ENCODE measurements at places on chromosomes 12 and 14.
A peak's percentile ranks its signal among the peaks of the same experiment; 100 is the strongest.

GRCh38 chr12:85441741-85442140 is 161.7 kb downstream of the ALX1 start:
- no peak for DNase-seq

DNA sequence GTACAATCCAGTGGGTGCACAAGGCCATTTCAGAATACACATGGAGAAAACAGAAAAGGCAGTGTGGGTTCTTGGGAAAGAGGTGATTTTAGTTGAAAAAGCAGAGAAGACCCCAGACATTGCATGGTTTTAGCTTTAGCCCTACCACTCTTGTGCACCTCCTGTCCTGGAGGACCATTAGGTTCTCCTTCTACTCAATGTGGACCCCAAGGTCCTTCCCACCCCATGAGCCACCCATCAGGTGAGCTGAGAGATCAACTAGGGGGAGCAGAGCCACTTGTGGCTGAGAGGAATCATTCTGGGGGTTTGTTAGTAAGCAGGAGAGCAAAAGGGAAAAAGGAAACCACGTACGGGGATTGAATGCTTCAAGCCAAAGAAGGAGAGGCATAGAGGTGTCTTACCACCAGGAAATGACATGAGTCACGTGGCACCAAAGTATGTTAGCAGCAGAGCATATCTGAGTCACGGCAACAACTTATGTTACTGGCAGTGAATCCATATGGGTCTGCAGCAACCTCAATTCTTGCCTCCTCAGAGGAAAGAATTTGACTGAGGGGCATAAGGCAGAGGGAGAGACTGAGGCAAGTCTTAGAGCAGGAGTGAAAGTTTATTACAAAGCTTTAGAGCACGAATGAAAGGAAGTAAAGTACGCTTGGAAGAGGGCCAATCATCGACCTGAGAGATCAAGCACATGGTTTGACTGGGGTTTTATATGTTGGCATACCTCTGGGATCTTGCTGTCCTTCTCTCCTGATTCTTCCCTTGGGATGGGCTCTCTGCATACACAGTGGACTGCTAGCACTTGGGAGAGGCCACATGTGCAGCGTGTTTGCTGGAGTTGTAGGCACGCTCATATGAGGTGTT is 73.9 kb downstream of the HSD17B6 start:
- DNase-seq = peak; percentile 34

- no peak for DNase-seq
Observed at GRCh38 chr12:128612150-128612850, 211.5 kb downstream of the SLC15A4 start.

GRCh38 chr14:76591266-76591665 is 170.0 kb upstream of the VASH1 start:
- no peak for DNase-seq

DNA sequence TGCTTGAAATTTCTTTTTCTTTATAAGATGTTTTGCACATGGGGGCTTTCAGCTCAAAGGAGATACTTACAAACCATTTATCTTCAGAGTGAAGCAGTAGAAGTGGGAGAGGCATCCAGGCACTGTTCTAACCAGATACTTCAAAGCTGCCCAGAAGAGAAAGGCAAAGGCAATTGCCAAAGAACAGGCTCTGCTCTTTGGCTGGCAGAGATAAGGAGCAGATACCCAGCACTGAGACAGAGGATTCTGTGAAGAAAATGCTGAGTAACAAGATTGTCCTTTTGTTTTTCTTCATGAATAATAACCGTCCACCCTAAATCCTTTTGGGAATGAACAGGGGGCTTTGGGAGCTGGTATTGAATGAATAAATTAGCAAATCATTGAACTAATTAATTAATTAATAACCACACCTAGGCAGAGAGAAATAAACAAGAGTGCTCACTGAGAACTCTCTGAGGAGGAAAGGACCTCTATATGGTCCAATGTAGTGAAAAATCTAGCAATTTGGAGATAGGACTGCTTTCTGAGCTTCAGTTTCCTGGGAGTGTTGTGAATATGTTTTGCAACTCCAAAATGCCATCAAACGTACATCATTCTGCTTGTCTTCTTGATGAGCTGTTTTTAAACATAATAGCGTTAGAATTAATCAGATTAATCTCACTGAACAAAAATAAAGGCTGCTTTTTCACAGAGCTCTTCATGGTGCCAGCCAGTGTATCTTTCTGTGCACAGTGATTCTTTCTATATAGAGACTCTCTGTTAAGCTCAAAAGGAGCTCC is 192.8 kb upstream of the AMIGO2 start:
- DNase-seq = no peak

DNA sequence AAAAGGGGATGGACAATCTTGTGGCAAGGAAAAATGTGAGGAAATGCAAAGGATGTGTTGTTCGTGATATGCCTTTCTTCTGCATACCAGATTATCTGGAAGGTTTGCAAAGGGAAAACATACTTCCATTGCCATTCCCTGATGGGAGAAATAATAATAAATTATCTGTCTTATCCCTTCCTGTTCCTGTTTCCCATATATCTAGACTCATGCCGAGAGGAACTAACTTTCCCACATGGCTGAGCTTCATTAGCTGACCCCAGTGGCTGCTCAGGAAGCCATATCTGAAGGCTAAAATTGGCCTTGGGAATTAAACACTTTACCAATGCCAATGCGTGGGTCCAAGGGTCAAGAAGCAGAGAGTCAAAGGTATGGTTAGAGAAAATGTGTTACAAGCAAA is 439.8 kb downstream of the MDGA2 start:
- no peak for DNase-seq

- DNase-seq = no peak
Observed at GRCh38 chr12:75528272-75528671, 16.9 kb upstream of the KRR1 start.

GRCh38 chr12:50325890-50326391 is 42.6 kb upstream of the LIMA1 start:
- DNase-seq = no peak

- no peak for DNase-seq
Observed at GRCh38 chr12:11656550-11656949, 7.1 kb downstream of the ETV6 start.

DNA sequence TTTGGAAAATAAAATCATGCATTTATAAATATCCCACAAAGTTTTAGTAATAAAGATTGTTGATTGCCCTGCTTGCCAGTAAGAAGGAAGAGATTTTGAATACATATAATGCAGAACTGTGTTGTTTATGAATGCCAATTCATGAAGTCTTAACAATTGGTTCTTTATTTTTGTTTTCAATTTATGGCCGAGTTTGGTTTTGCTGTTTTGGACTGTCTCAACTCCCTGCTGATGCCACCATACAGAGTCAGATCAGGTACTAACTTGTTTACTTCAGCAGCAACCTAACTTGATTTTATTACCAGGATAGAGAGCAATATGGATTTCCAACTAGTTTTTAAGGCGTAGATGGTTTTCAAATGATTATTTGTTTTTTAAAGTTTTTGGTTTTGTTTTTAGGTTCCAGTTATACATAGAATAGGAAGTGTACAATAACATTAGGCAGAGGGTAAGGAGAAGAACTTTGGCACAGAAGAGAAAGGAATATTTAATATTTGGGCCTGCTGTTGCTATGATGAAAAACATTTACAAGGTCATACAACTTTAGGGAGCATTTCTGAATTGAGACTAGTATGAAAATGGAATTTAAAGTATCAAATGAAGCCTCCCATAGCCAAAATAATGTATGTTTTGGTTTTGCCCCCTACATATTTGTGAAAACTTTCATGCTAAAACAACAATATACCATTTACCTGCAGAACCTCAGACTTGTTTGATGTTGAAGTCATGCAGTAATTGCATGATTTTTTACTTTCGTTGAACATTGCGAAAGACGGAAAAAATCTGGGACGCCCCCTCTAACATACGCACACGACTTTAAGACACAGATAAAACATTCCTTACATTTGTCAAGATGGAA is 904 bp upstream of the FAM177A1 start:
- DNase-seq = no peak

- no peak for DNase-seq
Observed at GRCh38 chr12:48765753-48766162, 23.1 kb downstream of the ADCY6 start.

- no peak for DNase-seq
Observed at GRCh38 chr12:19388131-19388549, 51.2 kb upstream of the AEBP2 start.

GRCh38 chr12:111196532-111196931 is 172.4 kb downstream of the PHETA1 start:
- DNase-seq = no peak

DNA sequence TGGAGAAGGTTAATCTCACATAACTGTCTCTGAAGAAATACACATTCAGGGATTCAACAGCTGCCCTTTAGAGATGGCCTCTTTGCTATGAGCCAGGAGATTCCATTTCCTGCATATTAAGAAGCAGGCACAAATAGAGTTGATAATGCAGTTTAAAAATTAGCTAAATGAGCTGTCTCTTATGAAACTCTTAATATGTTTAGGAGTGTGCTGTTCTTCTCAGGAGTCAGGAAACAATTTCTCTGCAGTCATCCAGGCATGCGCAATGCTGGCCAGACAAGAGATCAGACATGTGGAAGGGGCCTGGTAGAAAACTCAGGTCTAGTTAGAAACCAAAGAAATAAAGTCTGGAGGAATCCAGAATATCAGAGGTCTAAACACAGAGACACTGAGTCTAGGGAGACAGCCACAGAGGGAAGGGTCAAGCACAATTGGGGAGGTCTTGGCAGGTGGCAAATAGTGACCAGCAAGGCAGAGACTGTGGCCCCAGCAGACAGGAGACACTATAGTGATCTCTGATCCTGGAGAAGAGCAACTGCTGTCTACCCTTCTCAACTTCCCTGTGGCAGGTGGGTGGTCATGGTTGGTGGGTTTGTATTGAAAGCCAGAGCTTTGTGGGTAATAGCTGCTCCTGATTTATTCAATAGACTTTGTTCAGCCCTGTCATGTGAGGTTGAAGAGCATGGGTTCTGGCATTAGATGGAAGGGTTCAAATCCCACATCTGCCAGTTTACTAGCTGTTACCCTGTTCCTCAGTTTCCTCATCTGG is 185.8 kb upstream of the RMST start:
- DNase-seq = no peak

DNA sequence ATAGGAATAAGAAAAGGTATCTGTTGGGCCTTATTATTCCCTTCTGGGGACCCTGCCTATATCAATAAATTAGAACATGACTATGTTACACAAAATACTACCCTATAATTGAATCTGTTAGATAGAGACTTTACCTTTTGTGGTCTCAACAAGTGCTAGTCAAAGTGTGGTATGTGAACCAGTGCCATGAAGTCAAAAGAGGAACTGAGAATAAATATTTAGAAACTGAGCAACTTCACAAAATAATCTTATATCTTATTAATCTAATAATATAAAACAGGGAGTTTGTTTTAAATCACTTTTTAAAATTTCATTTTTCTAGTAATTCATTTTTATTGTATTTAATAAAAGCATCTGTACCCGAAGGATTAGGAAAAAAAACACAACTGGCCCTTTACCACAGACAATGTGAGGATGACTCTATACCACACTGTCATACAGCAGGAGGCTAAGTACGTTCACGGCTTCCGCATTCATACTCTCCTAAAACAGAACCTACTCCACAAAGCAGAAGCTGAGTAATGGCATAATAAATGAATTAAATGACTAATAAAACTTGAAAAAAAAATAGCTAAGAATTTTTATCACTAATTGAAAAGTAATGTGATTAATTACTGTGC is 42.1 kb downstream of the SEC23A start:
- DNase-seq = no peak

GRCh38 chr12:3607039-3607720 is 116.2 kb downstream of the PRMT8 start:
- no peak for DNase-seq

DNA sequence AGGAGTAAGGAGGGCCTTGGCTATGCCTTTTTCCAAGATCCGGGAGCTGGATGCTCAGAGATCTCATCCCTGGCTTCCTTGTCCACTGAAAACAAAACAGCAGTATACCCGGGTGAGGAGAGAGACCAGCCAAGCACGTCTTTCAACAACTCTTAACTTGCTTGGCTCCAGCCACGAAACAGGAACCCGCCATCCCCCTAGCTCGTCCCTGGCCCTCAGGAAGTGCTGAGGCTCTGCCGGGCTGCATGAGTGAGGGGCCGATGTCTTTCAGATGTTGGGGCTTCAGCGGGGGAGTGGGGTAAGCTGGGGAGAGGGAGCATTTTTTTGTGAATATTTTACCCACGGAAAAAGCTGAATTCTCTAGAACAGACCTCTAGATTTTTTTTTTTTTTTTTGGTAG is 231.1 kb downstream of the CACNA1C start:
- DNase-seq = no peak

- no peak for DNase-seq
Observed at GRCh38 chr14:100621806-100622205, 34.6 kb upstream of the BEGAIN start.

GRCh38 chr14:41623736-41624135 is 17.1 kb downstream of the LRFN5 start:
- no peak for DNase-seq

DNA sequence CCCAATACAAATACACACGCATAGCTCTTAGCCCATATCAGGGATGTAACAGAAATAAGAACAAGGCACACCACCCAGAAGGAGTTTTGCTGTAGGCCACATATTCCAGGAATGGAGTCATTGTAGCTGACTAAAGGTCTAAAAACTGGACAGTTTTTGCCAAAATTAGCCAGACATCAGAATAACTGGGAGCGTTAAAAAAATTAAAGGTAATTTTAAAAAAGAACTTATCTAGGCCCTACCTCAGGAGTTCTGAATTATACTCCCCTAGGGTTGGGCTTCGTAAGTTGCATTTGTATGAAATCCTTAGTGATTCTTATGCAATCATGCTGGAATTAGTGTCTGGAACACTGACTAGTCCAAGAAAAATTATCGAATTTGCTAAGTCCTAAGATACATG is 987.7 kb downstream of the GALC start:
- no peak for DNase-seq

DNA sequence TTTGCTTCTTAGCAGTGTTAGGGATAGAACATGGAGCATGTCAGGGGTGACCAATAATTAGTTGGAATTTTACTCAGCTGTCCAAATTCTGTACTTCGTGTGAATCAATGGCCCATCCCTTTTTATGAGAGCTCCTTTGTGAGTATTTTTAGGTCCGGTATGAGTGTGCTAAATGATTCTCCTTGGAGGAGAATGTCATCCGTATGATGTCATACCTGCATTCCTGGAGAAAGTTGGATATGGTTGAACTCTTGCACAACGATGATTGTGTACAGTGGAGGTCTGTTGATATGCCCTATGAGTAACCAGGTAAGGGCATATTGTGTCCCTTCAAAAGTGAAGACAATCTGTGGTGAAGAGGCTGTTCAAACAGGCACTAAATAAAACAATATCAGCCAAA is 400.8 kb downstream of the GXYLT1 start:
- DNase-seq = no peak

GRCh38 chr12:123065676-123066383 is 85.1 kb downstream of the PITPNM2 start:
- DNase-seq = no peak

GRCh38 chr14:100239211-100239839 is 381 bp downstream of the YY1 start:
- DNase-seq = no peak

DNA sequence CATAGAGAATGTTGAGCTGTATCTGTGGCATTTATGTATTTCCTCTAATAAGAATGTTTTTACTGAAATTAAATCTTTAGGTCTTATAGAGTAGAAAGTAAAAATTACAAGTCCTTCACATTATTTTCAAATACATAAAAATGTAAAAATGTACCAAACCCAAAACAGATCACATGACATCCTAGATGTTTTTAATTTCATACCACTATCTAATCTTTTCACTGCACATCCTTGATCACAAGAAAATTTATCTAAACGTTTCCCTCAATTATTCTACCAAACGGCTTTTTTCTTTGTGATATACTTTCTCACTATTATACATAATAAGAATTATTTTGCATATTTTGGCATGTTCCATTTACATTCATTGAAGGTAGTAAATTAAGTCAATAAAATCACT is 18.3 kb downstream of the SGPP1 start:
- no peak for DNase-seq

- DNase-seq = no peak
Observed at GRCh38 chr12:85955127-85955526, 81.0 kb downstream of the NTS start.
